ENCODE measurements at places on chromosomes 2 and 18.

- peaks cover 15% of the 10 kb centered on the region for H3K4me1 ChIP-seq
- no peak for DNase-seq
Measured at GRCh38 chr2:109372614-109373013, 241.2 kb downstream of the SEPTIN10 start.

- H3K36me3 ChIP-seq, result no peaks in the 10 kb centered on the region
- peak overlapping the region; percentile 70 for H3K27ac ChIP-seq
- no peaks in the 10 kb centered on the region for H3K27me3 ChIP-seq
- no peak overlapping the region for H3K4me3 ChIP-seq
Measured at GRCh38 chr2:234823877-234824376, 127.9 kb upstream of the SH3BP4 start.

- no peak overlapping the region for H3K4me3 ChIP-seq
- peak; percentile 77 for DNase-seq
- H3K27ac ChIP-seq, result no peak overlapping the region
- no peaks in the 10 kb centered on the region for H3K27me3 ChIP-seq
Measured at GRCh38 chr2:240604291-240604938, 17.9 kb downstream of the CAPN10 start.

GRCh38 chr18:63559567-63560491 lies 17.7 kb downstream of the SERPINB12 start:
- no peak overlapping the region for H3K4me3 ChIP-seq
- no peaks in the 10 kb centered on the region for H3K27me3 ChIP-seq
- H3K36me3 ChIP-seq, result no peaks in the 10 kb centered on the region

DNA sequence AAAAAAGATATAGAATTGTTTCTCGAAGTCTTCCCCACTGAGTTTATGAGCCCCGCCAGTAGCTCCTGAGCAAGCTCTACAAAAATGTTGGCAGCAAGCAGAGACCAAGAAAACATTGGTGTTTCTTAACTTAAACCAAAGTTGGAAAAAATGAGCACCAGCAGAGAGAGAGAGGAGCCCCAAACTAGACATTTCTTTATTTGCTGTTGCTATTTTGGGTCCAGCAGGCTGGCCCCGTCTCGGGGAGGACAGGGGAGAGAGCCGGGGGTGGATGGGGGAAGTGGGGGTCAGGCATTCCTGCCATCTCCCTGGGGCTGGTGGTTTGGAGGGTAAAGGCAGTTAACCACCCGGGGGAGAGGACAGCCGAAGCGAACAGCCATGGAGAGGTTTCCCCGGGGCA lies 113.0 kb downstream of the DYSF start:
- peaks cover 45% of the 10 kb centered on the region for H3K36me3 ChIP-seq
- H3K4me1 ChIP-seq, result peaks cover 17% of the 10 kb centered on the region
- no peak overlapping the region for H3K4me3 ChIP-seq

- H3K27ac ChIP-seq, result no peak overlapping the region
- no peak overlapping the region for H3K4me3 ChIP-seq
- no peak for DNase-seq
- H3K27me3 ChIP-seq, result no peaks in the 10 kb centered on the region
Measured at GRCh38 chr2:101901241-101901640, 90.5 kb upstream of the IL1R2 start.

DNA sequence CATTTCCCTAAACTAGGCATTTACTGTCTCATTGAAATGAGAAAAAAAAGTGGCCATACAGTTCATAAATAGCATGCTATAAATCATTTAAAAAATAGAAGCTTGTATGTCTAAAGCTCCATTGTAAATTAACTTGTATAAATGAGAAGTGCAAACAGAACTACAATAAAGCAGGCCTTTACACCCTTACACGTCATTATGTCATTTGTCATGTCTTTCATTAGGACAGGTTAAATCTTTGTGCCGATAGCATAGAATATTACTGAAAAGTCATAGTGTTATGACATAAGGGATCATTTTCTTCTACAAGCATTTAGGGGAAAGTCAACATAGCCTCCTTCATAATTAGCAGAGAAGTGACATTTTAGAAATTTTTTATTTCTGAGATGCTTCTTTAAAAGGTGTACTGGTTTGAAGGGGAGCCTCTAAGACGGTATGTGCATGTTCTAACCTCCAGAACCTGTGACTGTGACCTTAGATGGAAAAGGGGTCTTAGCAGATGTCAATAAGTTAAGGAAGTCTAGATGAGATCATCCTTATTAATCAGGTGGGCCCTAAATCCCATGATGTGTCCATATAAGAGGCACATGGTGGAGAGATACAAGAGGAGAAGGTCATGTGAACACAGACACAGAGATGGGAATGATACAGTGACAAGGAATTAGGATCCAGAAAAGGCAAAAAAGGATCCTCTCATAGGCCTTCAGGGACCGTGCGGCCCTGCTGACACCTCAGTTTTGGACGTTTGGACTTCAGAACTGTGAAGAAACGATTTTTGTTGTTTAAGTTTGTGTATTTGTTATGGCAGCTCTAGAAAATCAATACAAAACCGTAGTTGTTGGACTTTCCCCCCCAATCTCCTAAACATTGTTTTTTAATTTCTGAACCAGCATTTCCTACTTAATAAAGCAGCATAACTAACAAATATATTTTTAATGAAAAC lies 863.7 kb downstream of the MBD2 start:
- H3K27ac ChIP-seq, result no peak overlapping the region
- no peak overlapping the region for H3K4me3 ChIP-seq
- no peaks in the 10 kb centered on the region for H3K4me1 ChIP-seq
- no peaks in the 10 kb centered on the region for H3K27me3 ChIP-seq
- DNase-seq, result no peak

DNA sequence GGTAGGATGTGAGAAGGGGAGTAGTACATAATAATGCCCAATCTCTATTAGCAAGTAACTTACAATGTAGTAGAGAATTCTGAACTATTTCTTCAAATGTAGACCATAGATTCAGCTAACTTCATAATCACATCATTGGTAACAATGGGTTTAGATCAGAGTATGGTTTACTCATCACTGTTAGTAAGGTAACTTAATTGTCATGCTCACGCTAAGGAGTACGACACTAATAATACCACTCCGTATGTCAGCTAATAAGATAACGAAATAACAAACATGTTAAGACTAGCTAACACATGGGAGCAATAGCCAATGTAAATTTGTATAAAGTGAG lies 56.4 kb upstream of the CCDC141 start:
- no peaks in the 10 kb centered on the region for H3K4me1 ChIP-seq
- H3K36me3 ChIP-seq, result peaks cover 8% of the 10 kb centered on the region
- peak overlapping the region; percentile 39 for H3K27ac ChIP-seq
- DNase-seq, result no peak

DNA sequence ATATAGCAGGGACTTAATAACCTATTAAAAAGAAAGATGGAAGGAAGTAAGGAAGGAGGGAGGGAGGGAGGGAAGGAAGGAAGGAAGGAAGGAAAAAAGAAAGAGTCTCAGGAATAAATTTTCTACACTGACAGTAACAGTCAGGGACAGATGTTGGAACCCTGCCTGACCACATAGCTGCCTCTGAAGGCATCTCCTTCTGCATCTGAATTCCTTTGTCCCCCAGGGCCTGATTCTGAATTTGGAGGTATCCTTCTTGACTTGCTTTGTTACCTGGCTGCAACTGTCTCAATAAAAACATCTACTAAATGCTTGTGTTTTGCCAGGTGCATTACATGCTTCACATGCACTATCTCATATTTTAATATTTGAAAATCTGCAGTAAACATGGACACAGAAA lies 17.4 kb upstream of the LRATD1 start:
- H3K36me3 ChIP-seq, result no peaks in the 10 kb centered on the region
- no peaks in the 10 kb centered on the region for H3K4me1 ChIP-seq
- no peak overlapping the region for H3K4me3 ChIP-seq
- no peak for DNase-seq
- H3K27ac ChIP-seq, result no peak overlapping the region
- no peaks in the 10 kb centered on the region for H3K27me3 ChIP-seq

DNA sequence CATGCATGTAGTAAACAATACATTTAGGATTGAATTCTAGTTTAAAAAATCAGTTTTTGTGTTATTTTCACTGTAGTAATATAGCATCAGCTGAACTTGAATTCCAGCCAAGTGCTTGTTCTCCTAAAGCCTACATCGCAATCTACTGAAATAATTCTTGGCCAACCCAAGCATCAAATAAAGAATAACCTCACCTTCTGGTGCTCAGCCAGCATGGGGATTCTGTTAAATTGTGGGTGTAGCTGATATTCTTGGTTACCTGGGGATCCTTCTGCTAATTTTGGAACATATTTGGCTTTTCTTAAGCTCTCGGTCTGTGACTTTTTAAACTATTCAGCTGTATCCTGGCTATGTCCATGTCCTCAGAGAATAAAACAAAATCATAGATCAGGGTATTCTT lies 248.8 kb downstream of the NRXN1 start:
- no peak overlapping the region for H3K4me3 ChIP-seq
- H3K27ac ChIP-seq, result peak overlapping the region; percentile 48
- no peaks in the 10 kb centered on the region for H3K4me1 ChIP-seq
- H3K27me3 ChIP-seq, result no peaks in the 10 kb centered on the region
- H3K36me3 ChIP-seq, result no peaks in the 10 kb centered on the region

DNA sequence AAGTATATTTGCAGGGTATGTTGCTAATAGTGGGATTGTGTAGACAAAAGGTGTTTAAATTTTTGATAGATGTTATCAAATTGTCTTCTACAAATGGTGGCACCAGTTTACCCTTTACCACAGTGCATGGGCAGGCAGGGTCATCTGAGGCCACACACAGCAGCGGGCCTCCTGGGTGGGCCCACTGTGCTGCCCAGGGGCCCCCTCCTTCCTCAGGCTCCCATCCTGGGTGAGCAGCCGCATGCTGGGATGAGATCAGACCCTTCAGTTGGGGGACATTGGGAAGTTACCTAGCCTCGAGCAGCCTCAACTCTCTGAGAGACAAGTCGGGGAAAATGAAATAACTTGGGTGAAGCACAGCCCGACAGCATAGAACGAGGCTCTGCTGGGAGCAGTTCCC lies 9.7 kb downstream of the MYO7B start:
- H3K27ac ChIP-seq, result no peak overlapping the region
- no peaks in the 10 kb centered on the region for H3K36me3 ChIP-seq
- H3K27me3 ChIP-seq, result peaks cover 5% of the 10 kb centered on the region
- no peak for DNase-seq

DNA sequence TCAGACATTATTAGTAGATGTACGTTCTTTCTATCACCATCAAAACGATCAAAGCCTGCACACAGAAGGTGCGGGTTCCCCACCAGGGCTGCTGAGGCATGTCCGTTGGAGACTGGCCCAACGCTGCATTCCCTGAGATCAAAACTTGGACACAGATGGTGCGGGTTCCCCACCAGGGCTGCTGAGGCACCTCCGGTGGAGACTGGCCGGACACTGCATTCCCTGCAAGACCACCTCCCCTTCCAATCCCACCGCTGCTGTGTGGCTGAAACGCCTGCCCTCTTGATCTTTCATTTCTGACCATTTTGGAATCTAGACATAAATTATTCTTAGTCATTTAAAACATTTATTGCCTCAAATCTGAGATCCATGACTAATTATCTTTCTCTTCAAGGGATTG lies 254.2 kb upstream of the SALL3 start:
- no peak for DNase-seq
- peaks cover 3% of the 10 kb centered on the region for H3K4me1 ChIP-seq
- peaks cover 38% of the 10 kb centered on the region for H3K27me3 ChIP-seq
- H3K36me3 ChIP-seq, result no peaks in the 10 kb centered on the region
- H3K4me3 ChIP-seq, result no peak overlapping the region

DNA sequence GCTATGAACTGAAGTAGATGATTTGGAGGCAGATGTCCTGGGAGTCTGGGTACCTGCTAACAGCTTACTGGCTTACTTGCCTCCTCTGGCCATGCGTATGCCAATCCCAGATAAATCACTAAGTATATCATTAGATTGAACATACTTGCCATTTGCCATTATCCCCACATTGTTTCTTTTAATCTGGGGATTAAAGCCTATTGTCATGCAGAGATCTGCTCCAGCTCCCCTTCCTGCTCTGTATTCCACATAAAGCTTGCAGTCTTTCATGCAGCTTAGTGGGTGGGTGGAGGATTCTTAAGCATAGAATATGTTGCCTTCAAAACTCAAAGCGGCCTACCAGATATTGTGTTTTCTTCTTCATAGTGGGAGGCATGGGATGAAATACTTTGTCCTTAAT lies 311.8 kb upstream of the MMADHC start:
- no peak overlapping the region for H3K27ac ChIP-seq
- H3K4me1 ChIP-seq, result peaks cover 8% of the 10 kb centered on the region
- H3K4me3 ChIP-seq, result no peak overlapping the region
- no peaks in the 10 kb centered on the region for H3K36me3 ChIP-seq
- no peak for DNase-seq

- H3K27me3 ChIP-seq, result peaks cover 2% of the 10 kb centered on the region
- H3K4me1 ChIP-seq, result peaks cover 6% of the 10 kb centered on the region
- no peak for DNase-seq
- no peak overlapping the region for H3K27ac ChIP-seq
Measured at GRCh38 chr2:119181791-119182445, 23.4 kb upstream of the C1QL2 start.

GRCh38 chr2:6793371-6793770 lies 72.3 kb downstream of the CMPK2 start:
- H3K27ac ChIP-seq, result no peak overlapping the region
- no peaks in the 10 kb centered on the region for H3K36me3 ChIP-seq
- no peaks in the 10 kb centered on the region for H3K27me3 ChIP-seq

DNA sequence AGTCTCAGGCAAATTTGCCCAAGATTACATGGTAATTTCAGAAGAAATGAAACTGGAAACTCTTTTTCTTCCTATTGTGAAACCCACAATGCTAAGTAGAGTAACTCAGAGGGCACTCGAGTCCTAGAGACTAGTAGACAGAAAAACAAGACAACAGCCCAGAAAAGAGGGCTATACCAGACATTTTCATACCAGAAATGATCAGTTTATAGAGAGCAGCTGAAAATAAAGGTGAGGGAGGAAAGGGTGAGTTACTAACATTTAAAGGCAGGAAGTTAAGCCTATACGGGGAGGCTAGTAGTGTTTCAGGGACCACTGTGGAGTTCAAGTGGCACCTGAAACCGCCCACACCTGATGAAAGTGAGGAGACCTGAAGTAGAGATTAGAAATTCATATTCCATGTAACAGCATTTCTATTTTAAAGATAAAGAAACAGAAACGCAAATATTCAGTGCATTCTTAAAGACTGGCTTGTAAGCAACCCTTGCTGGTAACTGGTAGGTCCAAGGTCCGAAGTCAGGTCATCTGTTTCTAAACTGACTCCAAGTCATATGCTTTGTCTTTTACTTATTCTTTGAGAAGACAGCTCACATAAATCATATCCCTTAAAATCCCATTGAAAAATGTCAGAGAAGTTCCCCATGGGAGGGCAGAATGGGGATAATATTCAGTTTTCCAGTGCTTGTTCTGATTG lies 145.1 kb upstream of the ITGB6 start:
- no peak overlapping the region for H3K27ac ChIP-seq
- no peak overlapping the region for H3K4me3 ChIP-seq
- H3K36me3 ChIP-seq, result peaks cover 8% of the 10 kb centered on the region
- peaks cover 2% of the 10 kb centered on the region for H3K4me1 ChIP-seq
- H3K27me3 ChIP-seq, result no peaks in the 10 kb centered on the region
- DNase-seq, result no peak

- no peak for DNase-seq
- H3K27ac ChIP-seq, result no peak overlapping the region
- H3K4me1 ChIP-seq, result peaks cover 2% of the 10 kb centered on the region
- H3K4me3 ChIP-seq, result no peak overlapping the region
- no peaks in the 10 kb centered on the region for H3K27me3 ChIP-seq
Measured at GRCh38 chr2:157466764-157467163, 22.9 kb upstream of the CYTIP start.

- DNase-seq, result no peak
- no peaks in the 10 kb centered on the region for H3K27me3 ChIP-seq
- H3K27ac ChIP-seq, result no peak overlapping the region
- H3K4me1 ChIP-seq, result no peaks in the 10 kb centered on the region
Measured at GRCh38 chr2:46771309-46771708, 144.3 kb downstream of the MCFD2 start.
